NCI-H526 (cell line): ENCODE measurements at places on chromosomes 13 and 19.

DNA sequence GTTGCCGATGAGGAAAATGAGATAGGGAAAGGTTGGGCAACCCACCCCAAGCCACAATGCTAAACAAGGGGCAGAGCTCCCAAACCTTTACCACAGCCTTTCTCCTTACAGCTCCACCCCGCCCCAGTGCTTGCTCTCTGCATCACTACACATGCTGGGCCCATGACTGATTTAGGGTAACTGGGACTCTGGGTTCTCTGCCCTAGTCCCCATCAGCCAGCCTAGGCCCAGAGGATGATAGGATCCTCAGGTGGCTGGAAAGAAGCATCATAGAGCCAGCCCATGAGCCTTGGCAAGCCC, 11.6 kb downstream of the C19orf47 start:
- DNase-seq = no peak

DNA sequence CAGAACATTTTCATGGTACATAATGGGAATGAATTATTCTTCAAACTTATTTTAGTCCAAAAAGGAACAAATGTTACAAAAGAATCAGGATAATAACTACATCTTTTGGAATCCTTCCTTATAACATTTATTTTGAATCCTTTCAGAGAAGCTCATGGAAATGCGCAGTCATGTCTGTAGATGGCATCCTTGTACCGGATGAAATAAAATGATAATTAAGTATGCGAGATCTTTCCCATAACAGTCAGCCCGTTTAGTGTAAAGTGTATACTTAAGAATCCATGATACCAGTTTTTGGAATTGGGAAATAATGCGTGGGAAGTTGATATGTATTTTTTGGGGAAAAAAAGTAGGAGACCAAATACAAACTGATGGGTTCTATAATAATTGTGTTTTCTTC, 418.8 kb downstream of the GPC5 start:
- peak; percentile 64 for DNase-seq

DNA sequence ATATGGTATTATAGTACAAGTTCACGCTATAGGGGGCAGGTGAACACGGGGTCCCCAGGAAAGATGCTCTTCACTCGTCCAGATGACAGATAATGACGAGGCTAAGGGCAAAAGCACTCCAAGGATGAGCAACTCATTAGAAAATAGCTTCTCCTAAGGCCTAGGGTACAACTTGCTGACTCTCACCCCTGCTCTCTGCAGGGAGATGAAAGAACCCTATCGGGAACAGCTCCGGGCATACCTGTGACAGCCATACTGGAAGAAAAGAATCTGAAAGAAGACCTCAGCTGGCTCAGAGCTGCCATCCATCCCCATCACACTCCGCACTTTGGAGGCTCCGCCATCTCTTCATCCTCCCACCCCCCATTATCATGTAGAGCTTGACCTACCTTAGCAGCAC, 17.5 kb upstream of the HSPH1 start:
- no peak for DNase-seq

GRCh38 chr19:43584484-43584883, 8.9 kb downstream of the PINLYP start:
- DNase-seq = no peak

DNA sequence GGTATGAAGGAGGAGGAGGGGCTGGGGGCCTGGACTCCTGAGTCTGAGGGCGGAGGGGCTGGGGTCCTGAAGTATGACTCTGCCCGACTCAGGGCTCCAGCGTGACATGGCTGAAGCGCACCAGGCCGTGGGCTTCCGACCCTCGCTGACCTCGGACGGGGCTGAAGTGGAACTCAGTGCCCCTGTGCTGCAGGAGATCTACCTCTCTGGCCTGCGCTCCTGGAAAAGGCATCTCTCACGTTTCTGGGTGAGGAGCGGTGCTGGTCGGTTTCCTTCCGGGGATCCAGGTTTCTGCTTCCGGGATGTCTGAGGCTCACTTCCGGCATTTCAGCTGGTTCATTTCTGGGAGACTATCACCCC, 1.2 kb downstream of the CPT1C start:
- no peak for DNase-seq

DNA sequence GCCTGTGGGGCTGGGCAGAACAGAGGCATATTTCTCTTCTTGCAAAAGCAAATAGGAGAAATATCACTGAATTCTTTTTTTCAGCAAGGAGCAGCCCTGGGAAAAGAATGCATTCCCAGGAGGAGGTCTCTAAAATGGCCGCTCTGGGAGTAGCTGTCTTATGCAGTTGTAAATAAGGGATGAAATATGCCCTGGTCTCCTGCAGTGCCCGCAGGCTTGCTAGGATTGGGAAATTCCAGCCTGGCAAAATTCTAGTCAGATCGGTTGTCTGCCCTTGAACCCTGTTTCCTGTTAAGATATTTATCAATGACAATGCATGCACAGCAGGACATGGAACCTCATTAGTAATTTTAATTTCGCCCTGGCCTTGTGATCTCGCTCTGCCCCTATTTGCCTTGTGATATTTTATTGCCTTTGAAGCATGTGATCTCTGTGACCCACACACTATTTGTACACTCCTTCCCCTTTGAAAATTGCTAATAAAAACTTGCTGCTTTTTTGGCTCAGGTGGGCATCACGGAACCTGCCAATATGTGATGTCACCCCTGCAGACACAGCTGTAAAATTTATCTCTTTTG, 1993.2 kb downstream of the PCDH9 start:
- no peak for DNase-seq

- no peak for DNase-seq
Observed at GRCh38 chr13:64767054-64767453, 2463.1 kb downstream of the PCDH9 start.

DNA sequence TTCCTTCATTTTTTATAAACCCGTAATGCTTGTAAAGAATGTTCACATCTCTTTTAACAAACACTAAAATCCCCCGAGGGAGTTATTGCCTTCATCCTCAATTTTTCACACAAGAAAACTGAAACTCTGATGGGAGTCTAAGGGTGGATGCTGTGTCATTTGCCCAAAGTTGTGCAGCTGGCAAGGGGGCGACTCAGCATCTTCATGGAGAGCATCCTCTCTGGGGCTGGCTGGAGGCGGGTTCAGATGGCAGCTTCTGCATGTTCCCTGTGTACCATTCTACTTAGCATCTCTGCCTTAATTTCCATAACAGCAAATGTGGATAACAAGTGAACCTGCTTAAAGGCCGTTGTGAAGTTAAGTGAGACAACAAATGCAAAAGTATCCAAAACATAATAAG, 256.4 kb downstream of the IRS2 start:
- no peak for DNase-seq

DNA sequence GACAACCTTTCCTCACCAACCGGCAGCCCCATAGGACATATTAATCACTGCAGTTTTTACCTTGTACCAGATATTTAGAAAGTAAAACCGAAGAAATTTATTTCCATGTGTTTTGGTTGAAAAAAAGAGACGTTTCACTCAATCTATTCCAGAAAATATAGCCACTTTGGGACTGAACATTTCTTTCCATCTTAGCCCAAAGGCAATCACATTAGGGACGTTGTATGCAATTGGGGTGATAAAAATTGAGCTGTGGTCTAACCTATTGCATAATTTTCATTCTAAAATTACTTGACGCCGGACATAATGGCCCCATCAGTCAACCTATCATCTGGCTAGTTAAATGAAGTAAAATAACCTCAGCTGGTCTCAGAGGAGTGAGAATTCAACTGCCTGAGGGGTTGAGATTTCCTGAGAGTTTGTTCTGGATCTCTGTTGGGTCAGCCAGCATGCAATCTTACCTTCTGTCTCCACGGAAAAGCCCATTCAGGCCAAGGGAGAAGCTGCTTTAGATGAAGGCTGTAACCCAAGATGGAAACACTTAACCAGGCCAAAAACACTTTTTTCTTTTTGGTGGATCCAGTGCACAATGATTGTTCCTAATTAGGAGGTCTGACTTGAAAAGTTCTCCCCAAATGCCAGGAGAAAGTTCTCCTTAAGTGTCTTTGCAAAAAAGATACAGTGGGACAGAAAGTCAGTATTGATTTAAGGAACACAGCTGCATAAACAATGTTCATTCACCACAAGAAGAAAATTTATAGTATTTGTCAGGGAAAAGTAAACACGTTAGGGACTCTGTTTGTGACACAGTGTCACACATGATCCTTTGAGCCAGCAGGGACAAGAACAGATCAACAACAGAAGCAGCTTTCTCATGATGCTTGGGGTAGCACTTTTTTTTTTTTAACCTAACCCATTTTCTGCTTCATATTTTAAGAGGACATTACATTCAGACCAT, 34.1 kb downstream of the DLEU7 start:
- no peak for DNase-seq

- DNase-seq = peak; percentile 22
Observed at GRCh38 chr19:13212759-13213330, 62.6 kb downstream of the IER2 start.

DNA sequence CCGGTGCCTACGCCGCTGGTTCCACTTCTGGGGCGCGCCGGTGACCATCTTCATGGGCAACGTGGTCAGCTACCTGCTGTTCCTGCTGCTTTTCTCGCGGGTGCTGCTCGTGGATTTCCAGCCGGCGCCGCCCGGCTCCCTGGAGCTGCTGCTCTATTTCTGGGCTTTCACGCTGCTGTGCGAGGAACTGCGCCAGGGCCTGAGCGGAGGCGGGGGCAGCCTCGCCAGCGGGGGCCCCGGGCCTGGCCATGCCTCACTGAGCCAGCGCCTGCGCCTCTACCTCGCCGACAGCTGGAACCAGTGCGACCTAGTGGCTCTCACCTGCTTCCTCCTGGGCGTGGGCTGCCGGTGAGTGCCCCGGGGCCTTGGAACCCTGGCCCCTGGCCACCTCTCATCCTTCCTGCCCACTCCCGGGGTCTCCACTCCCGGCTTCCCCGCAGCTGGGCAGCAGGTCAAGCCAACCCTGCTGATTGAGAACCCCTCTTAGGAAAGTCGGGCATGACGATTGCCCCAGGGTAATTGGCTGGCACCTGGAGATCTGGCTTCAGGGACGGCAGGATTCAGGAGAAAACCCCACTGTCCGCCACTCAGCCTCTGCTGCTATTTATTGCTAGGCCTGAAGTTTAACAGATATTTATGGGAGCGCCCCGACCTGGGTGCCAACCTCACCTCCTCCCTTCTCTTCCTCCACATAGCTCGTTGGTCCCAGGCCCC, 39.1 kb downstream of the TRPM4 start:
- DNase-seq = peak; percentile 85

DNA sequence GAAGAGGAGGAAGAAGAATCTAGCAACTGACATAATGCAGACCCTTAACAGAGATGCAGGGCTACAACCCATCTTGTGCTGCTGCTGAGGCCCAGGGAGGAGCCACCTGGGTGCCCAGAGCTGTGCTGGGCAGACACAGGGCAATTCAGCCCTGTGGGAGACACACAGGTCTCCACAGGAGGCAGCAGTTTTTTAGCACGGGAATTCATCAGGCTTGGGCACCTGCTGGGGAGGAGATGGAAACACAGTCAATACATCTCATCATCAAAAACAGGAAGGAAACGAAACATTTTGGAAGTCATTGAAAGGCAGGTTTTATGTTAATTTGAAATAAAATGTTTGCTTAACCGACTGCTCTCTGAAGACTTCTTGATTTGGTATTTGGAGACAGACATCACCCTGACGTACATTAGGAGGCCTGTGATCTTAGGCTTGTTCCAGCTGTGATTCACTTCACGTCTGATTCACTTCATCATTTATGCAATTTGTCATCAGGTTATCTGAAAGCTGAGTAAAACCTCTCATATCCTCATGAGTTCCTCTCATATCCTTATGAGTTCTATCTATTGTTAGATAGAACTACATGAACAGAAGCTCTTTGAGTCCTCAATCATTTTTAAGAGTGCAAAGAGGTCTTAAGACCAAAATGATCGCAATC, 77.4 kb downstream of the CYSLTR2 start:
- no peak for DNase-seq

- DNase-seq = no peak
Observed at GRCh38 chr13:40306817-40307216, 359.6 kb downstream of the FOXO1 start.

GRCh38 chr19:41083516-41083915, 4.7 kb upstream of the CYP2A13 start:
- DNase-seq = no peak

- DNase-seq = no peak
Observed at GRCh38 chr13:32254916-32255723, 60.0 kb downstream of the ZAR1L start.

DNA sequence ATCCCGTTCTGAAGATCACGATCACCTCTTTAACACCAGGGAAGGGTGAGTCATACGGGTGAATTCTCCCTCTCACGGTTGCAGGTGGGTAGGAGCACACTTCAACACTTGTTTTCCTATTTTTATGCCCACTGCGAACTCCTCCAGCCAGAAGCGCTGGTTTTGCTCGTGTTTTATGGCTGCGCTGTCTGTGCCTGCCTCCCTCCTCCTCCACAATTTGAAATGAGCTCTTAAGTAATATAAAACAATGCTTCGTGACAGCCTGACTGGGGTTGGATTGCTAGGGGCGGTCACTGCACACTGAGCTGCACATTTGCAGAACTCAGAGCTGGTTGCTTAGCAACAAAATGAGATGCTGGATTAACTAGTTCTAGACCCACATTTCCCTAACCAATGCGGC, 12.9 kb downstream of the CCDC70 start:
- peak; percentile 88 for DNase-seq

DNA sequence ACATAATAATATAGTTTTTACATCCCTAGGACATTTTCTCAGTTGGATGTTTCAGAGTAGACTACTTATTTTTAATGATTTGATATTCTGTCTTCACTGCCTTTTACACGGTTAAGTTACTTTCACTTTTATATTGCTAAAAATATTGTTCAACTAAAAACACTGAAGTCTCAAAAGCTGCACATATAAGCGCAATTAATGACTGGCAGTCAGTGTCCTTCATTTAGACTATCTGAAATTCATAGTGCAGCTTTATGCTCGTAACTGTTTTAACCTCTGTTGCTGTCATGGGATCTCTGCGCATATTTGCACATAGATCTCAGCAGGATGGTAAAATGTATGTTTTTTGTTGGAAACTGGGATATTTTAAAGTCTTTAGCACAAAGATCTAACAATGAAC, 864.3 kb downstream of the SLITRK6 start:
- DNase-seq = no peak

DNA sequence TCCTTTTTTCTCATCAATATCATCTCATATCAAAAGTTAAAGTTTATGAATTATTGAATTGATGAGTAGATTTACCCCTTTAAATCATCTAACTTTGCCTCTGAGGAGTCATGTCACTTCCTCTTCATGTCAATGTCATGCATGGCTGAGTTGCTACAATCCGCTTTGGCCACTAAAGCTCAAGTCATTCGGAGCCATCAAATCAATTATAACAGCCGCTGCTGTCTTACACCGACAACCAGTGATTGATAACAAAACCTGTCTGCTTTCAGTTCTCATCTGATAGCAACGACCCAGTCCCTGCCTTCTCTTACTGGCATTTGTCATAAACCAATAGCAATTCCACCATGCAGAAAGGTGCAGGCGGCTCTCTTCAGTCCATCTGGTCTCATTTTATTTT, 429.3 kb downstream of the DIAPH3 start:
- DNase-seq = no peak

GRCh38 chr19:6708346-6708745, 12.1 kb downstream of the C3 start:
- DNase-seq = no peak
